Adipocyte (in vitro differentiated cells): ENCODE measurements at places on chromosomes 7 and 10.

DNA sequence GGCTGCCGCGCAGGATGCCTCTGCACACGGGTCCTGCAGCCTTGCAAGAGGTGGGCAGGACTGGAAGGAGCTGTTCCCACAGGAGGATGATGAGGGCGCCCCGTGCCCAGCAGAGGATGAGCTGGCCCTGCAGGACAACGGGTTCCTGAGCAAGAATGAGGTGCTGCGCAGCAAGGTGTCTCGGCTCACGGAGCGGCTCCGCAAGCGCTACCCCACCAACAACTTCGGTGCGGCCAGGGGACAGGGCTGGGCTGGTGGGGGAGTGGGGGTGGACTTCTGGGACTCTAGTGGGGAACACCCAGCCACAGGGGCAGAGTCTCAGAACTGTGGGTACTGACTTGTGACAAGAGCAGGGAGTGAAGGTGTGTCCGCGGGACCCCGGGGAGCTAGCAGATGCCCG lies 16.0 kb downstream of the ZFYVE27 start:
- DNase-seq, result no peak

GRCh38 chr10:104487794-104488438 lies 134.3 kb downstream of the CFAP58 start:
- no peak for DNase-seq

GRCh38 chr7:80591654-80592053 lies 46.8 kb upstream of the CD36 start:
- no peak for DNase-seq

DNA sequence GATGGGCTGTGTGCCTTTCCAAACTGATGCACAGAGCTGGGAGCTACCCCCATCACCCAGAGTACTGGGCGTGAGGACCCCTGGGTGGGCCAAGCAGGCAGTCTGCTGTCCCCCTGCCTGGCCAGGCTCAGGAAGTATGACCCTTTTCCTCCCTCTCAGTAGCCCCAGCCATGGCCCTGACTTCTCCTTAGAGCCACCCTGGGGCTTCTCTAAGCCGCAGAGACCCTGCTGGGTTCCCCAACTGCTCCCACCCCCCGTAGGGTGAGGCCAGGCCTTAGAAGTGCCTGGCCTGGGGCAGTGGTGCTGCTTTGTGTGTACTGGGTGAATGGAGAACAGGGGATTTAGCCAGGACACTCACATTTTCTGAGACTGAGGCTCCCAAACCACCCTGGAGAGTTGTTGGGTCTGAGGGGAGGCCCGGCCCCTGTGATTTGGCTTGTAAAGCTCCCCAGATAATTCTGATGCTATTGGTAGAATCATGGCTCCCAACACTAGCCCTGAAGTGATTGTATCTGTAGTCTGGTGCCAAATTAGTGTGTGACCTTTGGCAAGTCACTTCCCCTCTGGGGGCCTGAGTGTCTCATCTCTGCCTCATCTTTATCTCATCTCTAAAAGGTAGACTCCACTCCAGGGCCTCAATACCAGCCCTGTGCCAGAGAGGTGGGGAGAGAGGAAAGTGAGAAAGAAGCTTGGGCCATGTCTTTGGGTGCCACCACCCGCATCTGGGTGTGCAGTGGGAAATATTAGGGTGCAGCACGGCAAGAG lies 99.7 kb upstream of the PPIF start:
- no peak for DNase-seq

DNA sequence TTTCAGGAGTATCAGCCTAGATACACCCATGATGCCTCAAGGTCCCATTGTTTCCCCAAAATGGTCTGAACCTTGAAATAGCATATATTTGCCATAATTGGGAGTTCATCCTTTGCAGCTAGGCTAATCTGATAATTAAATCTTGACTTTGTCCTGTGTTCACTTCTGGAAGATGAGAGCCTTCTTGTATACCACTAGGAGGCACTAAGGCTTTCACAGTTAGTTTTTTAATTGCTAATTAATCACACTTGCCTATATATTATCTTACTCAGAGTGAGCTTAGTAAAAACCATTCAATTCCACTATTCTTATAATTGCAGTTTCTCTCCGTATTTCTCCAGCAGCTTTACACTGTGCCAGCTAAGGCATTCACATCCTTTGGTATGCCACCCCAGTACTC lies 48.7 kb upstream of the MAGI2 start:
- no peak for DNase-seq

GRCh38 chr7:4010061-4010605 lies 672.0 kb upstream of the FOXK1 start:
- no peak for DNase-seq

- DNase-seq, result peak; percentile 48
Observed at GRCh38 chr10:110032801-110033700, 25.3 kb downstream of the ADD3 start.

DNA sequence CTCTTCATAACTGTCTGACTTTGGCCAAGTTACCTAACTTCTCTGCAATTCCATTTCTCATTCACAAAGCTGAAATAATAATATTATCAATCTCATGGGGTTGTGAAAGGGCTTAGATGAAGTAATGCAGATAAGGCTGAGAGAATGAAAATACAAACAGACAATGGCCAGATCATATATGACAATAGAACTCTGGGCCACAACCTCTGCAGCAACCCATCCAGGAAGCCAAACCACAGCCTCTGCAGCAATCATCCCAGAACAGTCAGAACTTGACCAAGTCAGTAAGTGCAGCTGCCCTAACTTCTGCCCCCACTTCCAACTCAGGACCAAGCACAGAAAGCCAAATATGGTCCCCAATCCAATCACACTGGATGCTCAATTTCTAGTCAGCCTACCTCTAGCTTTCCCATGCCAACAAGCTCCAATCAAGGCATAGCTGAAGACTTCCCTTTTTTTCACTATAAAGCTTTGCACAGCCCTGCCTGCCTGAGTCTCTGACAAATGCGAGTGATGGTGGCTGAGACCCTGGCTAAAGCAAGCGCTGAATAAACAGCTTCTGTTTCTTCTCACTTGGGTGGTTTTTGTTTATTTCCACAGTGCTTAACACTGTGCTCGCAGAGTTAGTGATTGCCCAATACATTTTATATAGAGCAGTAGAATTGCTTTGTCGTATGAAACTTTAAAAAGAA lies 34.8 kb upstream of the TNPO3 start:
- DNase-seq, result no peak

GRCh38 chr7:102927312-102927933 lies 14.6 kb downstream of the LRRC17 start:
- no peak for DNase-seq

- no peak for DNase-seq
Observed at GRCh38 chr7:699476-700170, 26.9 kb upstream of the DNAAF5 start.

DNA sequence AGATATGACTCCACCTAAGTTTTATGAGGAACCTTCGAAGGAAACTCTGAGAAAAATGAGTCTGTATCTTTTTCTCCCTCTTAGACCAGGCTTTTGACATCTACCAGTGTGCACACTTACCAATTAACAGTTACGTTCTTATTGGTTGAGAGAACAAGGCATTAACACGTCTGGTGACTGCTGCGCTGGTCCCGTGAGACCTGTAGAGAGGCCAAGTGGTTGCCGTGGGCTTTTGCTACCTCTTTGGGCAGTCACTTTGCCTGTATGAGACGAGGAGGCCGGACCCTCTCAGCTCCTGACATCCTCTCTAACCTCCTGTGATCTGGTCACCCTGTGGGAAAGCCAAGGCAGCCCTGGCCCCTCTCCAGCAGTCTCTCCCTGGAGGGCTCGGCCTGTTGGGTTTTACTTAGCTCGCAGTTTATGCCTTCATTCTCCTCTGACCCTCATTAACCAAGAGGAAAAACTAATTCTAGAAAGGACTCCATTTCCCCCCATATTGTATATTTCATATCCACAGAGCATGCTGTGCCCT lies 513.9 kb upstream of the GALNT17 start:
- DNase-seq, result no peak

DNA sequence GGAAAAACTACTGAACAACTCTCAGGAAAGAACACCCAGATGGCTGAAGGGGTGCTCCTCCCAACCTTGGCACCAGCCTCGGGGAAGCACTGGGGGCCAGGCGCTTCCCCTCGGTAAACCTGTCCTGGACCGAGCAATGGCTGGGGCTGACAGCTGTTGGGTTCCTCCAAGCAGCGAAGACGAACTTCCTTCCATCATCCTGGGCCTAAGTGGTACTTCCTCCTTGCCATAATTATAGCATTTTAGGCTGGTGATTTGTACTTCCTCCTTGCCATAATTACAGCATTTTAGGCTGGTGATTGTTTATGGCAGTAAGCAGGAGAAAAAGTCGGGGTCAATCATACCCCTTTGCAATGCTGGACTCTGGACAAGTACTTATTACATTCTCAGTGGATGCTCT lies 69.3 kb downstream of the MYOF start:
- DNase-seq, result no peak

- DNase-seq, result no peak
Observed at GRCh38 chr10:130485958-130486895, 350.0 kb downstream of the GLRX3 start.

- DNase-seq, result no peak
Observed at GRCh38 chr7:13057462-13058200, 370.2 kb downstream of the ARL4A start.

DNA sequence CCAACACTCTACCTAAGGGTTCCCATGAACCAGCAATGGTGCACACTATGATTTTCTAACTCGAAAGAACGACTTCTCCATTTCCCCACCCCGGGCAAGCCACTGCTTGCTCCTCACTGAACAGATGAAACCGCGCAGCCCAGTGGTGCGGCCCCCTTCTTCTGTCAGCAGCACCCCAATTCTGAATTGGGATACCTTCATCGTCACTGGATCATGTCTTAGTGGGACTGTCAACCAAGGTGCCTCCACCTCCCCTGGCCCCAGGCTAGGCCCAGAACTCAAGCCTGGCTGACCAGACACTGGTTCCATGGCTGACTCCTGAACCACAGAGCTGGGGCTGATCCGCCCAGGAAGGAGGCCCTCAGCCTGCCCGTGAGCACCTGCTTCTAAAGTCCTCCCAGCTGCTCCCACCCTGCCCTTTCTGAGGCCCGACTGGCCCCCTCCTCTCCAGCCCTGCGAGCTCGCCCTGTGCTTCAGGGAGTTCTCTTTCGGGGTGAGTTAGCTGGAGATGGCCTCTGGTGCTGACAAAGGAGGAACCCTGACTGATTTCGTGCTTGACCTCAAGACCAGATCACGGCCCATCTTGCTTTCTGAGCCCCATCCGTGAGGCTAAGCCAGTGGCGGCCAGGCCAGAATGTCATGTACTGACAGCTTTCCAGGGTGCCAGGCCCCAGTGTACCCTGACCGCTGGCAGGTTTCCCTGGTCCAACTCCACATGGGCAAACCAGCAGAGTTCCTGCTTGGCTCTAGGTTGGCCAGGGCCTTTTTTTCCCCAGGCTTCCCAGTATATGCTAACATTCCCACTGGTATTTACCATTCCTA lies 44.5 kb downstream of the FAM53B start:
- no peak for DNase-seq

- no peak for DNase-seq
Observed at GRCh38 chr10:49633327-49634068, 19.7 kb downstream of the CHAT start.

DNA sequence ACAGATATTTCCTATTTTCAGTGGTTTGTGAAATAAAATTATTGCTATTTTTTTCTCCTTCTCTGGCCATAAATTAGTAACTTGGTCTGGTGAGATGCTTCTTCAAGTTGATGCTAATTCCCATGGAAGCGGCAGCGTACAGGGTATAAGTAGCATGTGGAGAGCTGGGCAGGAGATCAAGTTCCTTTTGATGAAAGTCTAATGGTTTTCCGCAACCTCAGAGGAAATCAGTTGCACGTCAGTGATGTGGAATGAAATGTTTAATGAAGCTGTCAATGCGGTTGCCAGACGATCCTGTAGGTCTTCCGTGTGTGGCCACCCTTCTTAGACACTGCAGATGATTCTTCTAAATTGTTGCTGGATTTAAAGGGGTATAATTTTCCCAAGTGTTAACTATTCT lies 236.4 kb upstream of the GRM3 start:
- no peak for DNase-seq

GRCh38 chr10:102461187-102462054 lies 10.1 kb upstream of the C10orf95 start:
- peak; percentile 85 for DNase-seq

GRCh38 chr7:25863729-25864110 lies 288.3 kb upstream of the NFE2L3 start:
- DNase-seq, result no peak

GRCh38 chr7:75951506-75951905 lies 36.6 kb downstream of the POR start:
- peak; percentile 80 for DNase-seq

DNA sequence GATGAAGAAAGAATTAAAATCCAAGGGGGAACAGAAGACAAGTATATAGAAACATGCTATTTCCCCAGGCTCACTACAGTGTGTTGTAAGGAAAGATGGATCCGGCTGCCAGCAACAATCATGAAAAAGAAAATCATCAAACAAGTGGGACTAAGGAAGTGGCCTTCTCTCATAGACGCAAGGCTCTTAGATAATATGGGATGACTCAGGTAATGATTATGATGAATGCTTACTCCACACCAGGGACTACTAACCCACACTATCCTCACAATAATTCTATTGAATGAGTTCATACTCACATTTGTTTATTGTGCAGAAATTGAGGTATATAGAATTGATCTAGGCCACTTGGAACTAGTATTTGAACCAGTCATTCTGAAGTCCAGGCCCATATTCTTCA lies 111.2 kb upstream of the BET1 start:
- no peak for DNase-seq

DNA sequence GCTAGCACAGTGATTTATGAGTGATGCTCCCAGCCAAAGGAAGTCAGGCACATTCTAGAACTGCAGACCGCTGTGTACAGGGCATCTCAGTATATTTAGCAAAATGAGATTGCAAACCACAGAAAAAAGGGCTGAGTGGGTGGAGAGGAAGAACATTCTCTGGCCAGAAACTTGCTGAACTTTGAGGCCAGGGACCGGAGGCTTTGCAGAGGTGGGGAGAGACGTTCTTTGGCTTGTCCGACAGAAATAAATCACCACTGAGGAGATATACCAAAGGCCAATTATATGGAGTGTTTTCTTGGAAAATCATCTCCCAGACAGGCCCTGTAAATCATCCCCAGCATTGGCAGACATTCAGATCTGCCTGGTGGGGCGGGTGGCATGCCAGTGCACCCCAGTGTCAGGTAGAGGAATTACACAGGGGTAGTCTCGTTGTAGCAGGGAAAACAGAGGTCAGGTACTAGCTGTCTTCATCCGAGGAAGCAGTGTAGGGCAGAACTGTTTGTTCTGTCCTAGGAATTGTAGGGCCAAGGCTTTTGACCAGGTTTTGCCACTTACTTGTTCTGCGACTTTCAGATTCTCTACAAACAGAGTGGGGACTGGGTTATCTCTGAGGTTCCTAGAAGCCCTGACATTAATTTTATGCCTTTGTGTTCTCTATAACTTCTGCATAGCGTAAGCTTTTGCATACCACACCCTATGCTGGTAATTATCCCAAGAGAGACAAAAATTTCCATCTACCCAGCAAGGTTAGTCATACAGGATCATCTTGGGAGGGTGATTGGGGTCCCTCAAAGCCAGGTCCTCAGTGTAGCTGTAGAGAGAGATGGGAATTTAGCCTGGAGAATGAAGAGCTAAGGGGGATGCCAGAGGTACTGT lies 655.6 kb downstream of the LRMDA start:
- DNase-seq, result peak; percentile 38
